ENCODE measurements at places on chromosomes 16 and 17.

GRCh38 chr16:30628628-30629540, 18.7 kb upstream of the ZNF689 start:
- peak; percentile 70 for DNase-seq

DNA sequence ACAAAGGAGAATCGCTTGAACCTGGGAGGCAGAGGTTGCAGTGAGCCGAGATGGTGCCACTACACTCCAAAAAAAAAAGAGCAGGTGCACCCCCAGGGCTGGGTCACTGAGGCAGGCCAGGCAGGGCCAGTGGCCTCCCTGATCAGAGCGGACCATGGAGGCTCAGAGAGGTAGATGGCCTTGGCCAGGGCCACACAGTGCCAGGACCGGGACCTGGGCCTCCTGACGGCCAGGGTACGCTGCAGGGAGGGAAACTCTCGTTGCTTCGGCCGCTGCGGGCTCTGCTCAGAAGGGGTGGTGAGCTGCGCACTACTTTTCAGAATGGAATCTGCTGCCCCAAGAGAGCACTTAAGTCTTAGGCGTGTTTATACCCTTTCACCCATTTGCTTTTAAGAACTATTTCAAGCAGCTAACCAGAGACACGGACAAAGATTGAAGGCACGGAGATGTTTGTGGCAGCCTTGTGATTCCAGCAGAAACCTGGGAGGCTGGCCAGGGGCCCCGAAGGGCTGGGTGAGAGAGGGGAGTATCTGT, 17.1 kb downstream of the MYO1C start:
- DNase-seq: no peak

GRCh38 chr16:22421136-22421535, 46.7 kb upstream of the CDR2 start:
- no peak for DNase-seq

- DNase-seq: no peak
Measured at GRCh38 chr16:11632455-11632939, 35.8 kb upstream of the SNN start.

- no peak for DNase-seq
Measured at GRCh38 chr17:75839942-75840798, 4.0 kb downstream of the UNC13D start.

- DNase-seq: no peak
Measured at GRCh38 chr17:72687886-72688285, 404.6 kb downstream of the SLC39A11 start.

- DNase-seq: no peak
Measured at GRCh38 chr17:81537343-81537855, 9.2 kb downstream of the FSCN2 start.

- no peak for DNase-seq
Measured at GRCh38 chr16:52755396-52755795, 208.5 kb upstream of the TOX3 start.

DNA sequence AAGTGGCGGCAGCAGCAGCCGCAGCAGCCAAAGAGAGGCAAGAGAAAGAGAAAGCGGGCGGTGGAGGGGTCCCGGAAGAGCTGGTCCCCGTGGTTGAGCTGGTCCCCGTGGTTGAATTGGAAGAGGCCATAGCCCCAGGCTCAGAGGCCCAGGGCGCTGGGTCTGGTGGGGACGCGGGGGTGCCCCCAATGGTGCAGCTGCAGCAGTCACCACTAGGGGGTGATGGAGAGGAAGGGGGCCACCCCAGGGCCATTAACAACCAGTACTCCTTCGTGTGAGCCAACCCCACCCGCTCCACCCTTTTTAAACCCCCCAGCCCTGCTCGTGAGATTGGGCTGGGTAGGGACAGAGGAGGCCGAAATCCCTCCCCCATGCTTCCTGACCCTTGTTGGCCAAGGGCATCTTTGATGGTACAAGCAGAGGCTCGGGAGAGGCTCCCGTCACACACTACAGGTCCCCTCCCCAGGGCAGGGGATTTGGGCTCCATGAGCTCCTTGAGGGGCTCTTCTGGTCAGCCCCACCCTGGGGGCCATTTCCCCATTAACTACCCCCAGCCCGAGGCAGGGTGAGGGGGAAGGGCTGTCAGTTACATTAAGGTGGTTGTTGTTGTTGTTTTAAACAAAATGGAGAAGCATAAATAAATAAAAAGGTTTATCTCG, 4.6 kb upstream of the ATP2A1 start:
- no peak for DNase-seq

- no peak for DNase-seq
Measured at GRCh38 chr16:13014476-13014875, 113.1 kb downstream of the SHISA9 start.

GRCh38 chr17:15511142-15511541, 43.7 kb upstream of the CDRT4 start:
- no peak for DNase-seq

- DNase-seq: no peak
Measured at GRCh38 chr16:5066511-5066910, 755 bp upstream of the C16orf89 start.

- no peak for DNase-seq
Measured at GRCh38 chr17:78258323-78259191, 27.1 kb downstream of the TMEM235 start.

DNA sequence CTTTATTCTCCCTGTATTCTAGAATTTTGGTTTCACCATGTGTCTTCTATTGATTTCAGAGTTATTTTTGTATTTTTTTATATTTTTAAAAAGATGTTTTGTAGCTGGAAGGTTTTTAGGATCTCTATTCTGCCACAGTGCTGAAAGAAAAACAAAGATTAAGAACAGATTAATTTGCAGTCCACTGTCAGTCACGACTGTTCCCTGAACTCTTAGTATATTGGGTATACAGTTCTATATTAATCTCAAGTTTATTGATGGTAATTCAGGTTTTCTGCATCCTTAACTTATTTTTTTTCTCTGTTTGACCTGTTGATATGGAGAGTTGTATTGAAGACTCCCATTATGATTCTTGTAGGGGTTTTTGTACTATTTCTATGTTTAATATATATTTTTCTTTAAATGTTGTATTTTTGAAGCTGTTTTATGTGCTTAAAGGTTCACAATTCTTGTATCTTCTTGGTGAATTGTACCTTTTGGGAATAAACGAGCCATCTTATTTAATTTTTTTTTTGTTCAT, 2.9 kb downstream of the SPECC1 start:
- no peak for DNase-seq

DNA sequence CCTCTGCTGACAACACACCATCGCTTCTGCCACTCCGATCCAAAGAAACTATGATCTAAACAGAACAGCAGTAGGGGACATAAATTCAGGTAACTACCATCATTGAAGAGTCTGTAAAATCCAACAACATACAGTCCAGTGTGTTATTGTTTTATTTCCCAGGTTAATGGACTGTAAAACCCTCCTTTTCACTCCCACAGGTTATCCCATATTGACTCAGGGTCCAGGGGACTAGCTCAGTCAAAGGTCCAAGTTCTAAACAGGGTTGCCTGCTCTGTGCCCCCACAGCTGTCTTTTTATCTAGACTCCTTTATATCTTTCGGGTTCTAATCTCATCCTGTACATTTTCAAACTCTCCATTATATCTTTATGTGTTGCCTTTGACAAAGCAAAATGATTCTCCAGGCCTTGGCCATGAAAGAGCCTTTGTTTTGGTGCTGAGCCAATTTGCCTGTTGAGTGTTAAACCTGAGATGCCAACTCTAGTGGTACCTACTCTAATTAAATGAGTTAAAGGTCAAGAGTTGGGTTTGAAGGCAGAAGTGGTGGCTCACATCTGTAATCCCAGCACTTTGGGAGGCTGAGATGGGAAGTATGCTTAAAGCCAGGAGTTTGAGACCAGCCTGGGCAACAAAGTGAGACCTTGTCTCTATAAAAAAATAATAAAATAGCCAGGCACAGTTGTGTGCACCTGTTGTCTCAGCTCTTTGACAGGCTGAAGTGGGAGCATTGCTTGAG, 80.5 kb downstream of the SNX11 start:
- no peak for DNase-seq

- no peak for DNase-seq
Measured at GRCh38 chr17:17665255-17665654, 16.0 kb upstream of the RAI1 start.

- DNase-seq: no peak
Measured at GRCh38 chr16:76835779-76836300, 355.1 kb upstream of the MON1B start.

- DNase-seq: no peak
Measured at GRCh38 chr17:35698800-35699199, 32.6 kb upstream of the RASL10B start.

DNA sequence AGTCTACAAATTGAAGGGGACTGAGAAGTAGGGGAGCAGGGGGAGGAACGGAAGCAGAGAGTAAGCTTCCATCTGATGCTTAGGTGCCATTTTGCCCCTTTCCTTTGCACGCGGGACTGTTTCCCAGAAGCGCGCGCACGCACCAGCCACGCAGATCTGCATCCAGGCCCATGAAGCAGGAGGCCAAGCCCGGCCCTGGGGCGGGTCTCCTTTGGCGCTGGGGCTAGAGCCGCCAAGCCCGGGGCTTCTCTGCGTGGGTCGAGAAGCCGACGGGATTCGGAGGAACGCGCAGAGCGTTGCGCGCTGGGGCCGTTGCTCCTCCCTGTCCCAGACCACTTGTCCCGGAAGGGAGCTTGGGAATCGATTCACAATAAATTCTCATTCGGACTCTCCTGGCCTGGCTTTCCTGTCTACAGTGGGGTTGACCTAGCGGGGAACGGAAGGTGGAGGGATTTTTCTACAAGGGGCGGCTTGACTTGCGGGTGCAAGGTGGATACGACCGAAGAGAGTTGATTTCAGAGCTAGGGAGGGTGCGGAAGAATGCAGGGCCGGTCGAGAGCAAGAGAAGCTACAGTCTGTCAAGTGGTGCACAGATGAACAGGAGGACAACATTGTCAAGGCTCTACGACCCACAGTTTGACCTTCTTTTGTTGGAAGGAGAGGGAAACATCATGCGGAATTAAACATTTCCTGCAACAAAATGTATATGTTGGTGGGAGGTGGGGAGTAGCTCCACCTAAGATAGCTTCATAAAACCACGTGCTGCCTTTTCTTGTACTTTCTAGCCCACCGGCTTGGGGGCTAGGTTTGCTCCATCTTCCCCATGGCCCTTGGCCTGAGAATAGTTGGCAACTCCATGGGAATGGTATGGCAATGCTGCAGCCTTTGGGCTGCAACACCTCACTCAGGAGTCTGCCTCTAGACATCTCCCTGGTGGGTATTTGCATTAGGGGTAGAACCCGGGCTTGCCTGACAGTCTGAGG, 4.5 kb downstream of the HOXB9 start:
- no peak for DNase-seq

GRCh38 chr17:50681263-50682200, 26.2 kb downstream of the ANKRD40 start:
- peak; percentile 78 for DNase-seq

- no peak for DNase-seq
Measured at GRCh38 chr16:9392956-9393355, 301.5 kb downstream of the HAPSTR1 start.

DNA sequence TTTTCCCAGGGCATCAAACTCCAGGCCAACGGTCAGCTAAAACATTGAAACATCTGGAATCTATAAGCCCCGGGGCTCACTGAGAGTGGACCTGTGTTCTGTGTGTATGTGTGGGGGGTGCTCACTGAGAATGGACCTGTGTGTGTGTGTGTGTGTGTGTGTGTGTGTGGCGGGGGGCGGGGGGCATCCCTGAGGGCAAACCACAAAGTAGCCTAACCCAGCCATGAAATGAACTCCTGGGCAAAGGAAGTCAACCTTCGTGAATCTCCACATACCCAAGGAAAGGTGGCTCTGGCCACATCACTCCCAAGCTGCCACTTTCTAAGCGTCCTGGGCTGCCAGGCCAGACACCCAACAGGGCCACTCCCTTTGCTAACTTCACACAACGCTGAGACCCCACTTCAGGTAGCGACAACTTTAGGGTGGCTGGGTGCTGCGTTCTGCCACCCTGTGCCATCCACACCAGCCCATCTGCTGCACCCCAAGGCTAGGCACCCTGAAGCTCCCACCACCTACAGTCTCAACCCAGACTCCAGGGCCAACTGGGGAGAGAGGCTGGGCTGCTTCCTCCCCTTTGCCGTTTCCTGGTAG, 1.6 kb downstream of the MAFG start:
- no peak for DNase-seq

DNA sequence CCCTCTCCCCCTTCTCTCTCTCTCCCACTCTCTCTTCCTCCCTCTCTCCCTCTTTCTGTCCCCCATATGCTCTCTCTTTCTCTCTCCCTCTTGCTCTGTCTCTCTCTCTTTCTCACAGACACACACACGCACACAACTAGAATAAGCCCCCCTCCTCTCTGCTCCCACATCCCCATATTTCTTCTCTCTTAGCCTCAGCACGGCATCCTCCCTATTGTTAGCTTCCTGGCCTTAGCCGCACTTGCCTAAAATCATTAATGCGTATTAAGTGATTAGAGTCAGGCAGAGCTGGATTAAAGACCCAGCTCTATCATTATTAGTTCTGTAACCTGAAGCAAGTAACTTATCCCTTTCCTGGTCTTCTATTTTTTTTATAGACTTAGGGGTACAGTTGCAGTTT, 319.0 kb upstream of the C16orf82 start:
- no peak for DNase-seq

GRCh38 chr16:23148166-23148512, 1.1 kb downstream of the USP31 start:
- no peak for DNase-seq

DNA sequence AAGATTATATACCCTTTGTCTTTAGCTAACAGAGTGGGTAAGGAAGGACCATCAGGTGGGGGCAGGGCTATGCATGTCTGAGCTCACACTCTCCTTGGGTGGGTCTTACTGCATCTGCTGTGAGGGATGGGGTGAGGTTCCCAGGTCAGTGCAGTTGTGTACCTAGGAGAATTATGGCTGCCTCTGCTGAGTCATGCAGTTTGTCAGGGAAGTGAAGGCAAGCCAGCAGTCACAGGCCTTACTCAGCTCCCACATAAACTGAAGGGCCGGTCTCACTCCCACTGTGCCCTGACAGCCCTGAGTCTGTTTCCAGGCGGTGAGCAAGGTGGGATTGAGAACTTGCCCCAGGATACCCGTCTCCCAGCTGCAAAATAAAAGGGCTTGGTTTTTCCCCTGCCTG, 328.6 kb downstream of the MAP2K6 start:
- no peak for DNase-seq

DNA sequence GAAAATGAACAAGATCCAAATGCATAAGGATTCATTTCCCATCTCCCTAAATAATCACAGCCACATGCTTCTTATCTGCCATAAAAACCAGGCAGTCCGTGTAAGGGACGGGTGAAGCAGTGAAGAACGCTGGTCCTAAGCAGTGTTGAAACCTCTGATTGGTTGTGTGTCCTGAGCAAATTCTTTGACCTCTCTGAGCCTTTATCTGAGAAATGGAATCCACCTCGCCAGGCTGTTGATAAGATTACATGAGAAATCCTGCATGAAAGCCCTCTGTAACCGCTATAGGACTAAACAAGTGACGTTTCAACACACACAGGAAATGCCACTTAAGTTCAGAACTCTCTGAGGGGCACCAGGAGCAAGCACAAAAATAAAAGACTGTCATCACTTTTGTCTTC, 26.8 kb downstream of the GAS7 start:
- DNase-seq: no peak

- peak; percentile 14 for DNase-seq
Measured at GRCh38 chr17:80987941-80988461, 3.6 kb upstream of the CHMP6 start.

- no peak for DNase-seq
Measured at GRCh38 chr17:71413935-71414334, 706.9 kb upstream of the SOX9 start.

- DNase-seq: peak; percentile 55
Measured at GRCh38 chr16:85613604-85614337, 649 bp downstream of the GSE1 start.

- DNase-seq: no peak
Measured at GRCh38 chr16:12184419-12184917, 207.9 kb downstream of the SNX29 start.

GRCh38 chr16:57536306-57537193, at the start of gene CCDC102A:
Gene CCDC102A (minus strand): TSS chr16:57536571. CDS start chr16:57529177, 7,394 bp downstream.
- DNase-seq: no peak

- no peak for DNase-seq
Measured at GRCh38 chr17:13643180-13643579, 41.5 kb upstream of the HS3ST3A1 start.
